Activated T-cell treated with anti-CD3 and anti-CD28 coated beads for 24 hours (primary cell): ENCODE measurements at places on chromosomes 6 and 20.

GRCh38 chr6:116369540-116369939 lies 1.2 kb upstream of the DSE start:
- DNase-seq: no peak

GRCh38 chr20:7606941-7607340 lies 333.3 kb downstream of the HAO1 start:
- DNase-seq: no peak

GRCh38 chr6:157063923-157064322 lies 259.4 kb downstream of the TMEM242 start:
- no peak for DNase-seq

DNA sequence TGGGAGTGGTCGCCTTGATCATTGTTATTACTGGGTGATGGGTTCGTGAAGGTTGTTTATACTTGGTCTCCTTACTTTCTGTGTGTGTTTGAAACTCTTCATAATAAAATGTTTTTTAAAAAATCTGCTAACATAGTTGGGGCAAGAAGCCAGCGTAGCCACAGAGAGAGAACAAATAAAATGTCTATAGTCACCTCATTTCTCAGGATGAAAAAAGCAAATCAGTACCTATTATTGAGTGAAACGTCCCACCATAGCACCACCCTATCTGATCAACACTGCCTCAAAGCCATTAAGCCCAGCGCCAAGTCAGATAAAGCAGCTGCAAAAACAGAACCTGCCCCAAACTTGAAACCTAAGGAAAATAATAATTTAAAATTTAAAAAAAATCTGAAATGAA lies 89.7 kb upstream of the TAB2 start:
- DNase-seq: no peak

GRCh38 chr6:36336779-36337241 lies at the start of gene BNIP5:
Gene BNIP5 (minus strand): TSS chr6:36336888. CDS start chr6:36330690, 6,198 bp downstream.
- no peak for DNase-seq

- DNase-seq: no peak
Observed at GRCh38 chr6:72580281-72580940, 41.5 kb upstream of the KCNQ5 start.

DNA sequence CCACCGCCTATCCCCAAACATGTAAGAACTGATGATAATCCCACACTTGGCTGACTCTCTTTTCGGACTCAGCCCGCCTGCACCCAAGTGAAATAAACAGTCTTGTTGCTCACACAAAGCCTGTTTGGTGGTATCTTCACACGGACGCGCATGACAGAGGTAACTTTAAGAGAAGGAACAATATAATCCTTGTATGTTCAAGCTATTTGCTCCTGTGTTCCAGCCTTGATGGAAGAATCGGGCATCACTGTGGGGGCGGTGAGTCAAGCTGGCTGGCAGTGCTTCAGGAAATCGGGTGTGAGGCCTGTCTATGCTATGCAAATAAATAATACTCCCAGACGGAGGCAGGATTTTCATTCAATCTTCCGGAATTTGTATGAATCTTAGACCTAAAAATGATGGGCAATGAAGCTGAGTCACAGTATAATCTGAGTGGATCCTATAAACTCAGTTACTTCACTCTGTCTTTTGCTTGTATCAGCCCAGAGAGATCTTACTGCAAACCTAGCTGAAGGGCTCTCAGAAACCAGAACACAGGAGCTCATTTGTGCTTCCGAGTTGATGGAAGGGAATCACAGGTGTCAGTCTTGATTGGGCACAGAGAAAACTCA lies 45.2 kb upstream of the NT5E start:
- DNase-seq: no peak

GRCh38 chr20:59813126-59813947 lies 120.1 kb downstream of the SYCP2 start:
- DNase-seq: no peak

GRCh38 chr6:30500421-30501355 lies 11.4 kb downstream of the HLA-E start:
- DNase-seq: no peak

DNA sequence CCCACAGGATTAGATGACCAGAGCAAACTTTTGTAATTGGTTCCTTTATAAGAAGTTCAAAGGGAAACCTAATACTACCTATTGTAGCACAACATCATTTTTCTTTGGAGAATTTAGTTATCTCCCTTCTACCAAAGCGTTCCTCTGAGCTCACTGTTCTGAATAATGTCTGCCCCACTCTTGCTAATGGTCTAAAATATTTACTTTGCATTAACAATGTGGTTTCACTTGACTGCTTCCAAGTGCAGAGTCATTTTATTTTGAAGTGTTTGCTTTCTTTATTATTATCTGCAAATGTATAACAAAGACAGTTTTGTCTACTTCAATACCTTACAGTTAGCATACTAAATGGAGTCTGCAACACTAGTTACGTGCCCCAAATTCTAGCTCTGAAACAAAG lies 15.0 kb downstream of the TRAPPC3L start:
- DNase-seq: no peak

GRCh38 chr6:148570456-148570855 lies 176.4 kb upstream of the UST start:
- DNase-seq: no peak

DNA sequence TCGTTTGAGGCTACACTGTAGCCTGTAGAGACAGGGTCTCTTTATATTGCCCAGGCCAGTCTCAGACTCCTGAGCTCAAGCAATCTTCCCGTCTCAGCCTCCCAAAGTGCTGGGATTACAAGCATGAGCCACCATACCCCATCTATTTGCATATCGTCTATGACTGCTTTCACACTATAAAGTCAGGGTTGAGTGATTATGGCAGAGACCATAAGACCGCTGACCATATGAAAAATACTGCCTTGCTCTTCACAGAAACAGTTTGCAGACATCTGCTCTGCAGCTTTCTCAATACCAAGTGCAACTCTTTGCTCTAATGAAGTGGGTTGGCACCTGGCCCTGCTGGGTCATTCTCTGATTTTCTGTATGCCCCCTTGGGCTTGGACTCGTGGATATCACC lies 79.5 kb upstream of the PAK5 start:
- no peak for DNase-seq

DNA sequence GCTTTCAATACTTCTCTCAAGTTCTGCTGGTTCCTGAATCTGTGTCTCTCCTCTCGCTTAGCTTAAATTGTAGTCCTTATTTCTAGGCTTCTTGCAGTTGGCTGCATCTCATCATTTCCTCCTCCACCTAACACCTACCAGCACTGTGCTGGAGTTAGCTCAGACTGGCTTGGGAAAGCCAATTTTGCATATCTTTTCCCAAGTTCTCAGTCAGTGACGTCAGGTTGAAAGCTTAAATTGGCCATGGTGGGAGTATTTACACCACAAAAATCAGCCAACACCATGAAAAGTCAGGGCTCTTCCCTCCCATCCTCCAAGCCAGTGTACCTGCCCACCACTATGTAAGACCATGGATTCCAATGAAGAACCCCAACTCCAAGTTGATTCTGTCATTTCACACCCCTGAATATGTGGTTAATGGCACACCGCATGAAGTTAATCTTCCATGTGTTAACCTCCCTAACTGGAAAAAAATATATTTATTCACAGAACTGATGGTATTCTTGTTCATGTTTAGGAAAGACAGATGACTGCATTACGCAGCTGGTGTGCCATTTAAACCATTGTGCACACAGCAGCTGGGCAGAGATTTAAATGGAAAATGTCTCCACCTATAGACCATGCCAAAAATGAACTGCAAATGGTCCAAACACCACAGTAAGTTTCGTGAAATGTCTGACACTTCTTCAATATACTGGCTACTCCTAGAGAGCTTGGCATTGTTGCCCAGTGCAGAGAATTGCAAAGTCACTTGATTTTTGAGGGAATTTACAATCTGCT lies 274.1 kb upstream of the MAP3K7 start:
- no peak for DNase-seq

DNA sequence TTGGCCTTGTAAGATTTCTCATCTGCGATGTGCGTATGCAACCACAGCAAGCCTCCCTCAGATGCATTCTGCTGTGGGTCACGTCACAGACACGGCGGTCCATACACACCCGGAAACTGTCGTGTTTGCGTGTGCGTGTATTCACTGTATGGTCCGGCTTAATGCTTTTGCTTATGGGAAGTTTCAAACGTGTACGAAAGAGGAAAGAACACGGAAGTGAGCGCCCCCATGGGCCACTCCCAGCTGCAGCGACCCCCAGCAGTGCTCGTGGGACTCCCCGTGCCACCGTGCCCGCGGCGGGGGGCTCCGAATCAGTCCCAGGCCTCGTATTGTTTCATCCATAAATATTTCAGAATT lies 10.2 kb downstream of the DLL1 start:
- DNase-seq: no peak

GRCh38 chr20:23049201-23050075 lies at the start of gene THBD:
Gene THBD (minus strand): TSS chr20:23049672. CDS start chr20:23049504, 168 bp downstream.
- no peak for DNase-seq

- no peak for DNase-seq
Observed at GRCh38 chr6:160634706-160635105, 29.4 kb downstream of the LPA start.

DNA sequence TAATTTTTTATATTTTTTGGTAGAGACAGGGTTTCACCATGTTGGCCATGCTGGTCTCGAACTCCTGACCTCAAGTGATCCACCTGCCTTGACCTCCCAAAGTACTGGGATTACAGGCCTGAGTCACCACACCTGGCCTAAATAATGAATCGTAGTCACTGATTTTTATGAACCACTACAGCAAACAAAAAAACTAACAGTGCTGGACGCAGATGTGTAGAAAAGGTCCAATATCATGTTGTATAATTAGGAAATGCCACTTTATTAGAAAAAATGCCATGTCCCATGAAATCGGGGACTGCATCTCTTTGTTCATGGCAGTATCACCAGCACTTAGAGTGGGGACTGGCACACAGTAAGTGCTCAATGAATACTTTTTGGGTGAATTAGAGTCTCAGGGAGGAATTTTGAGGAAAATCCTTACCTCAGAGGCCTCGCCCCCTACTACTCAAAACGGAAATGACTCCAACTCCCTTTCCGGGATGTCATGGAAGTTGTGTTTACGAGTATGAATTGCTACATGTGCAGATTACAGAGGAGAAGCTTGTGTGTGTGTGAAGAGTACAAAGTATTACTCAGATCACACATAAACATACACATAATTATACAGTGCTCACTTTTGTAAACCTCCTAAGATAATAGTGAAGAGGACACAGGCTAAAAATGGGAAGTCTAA lies 43.6 kb upstream of the FAM50B start:
- no peak for DNase-seq

GRCh38 chr6:166469426-166469961 lies 86.8 kb upstream of the MPC1 start:
- DNase-seq: no peak

DNA sequence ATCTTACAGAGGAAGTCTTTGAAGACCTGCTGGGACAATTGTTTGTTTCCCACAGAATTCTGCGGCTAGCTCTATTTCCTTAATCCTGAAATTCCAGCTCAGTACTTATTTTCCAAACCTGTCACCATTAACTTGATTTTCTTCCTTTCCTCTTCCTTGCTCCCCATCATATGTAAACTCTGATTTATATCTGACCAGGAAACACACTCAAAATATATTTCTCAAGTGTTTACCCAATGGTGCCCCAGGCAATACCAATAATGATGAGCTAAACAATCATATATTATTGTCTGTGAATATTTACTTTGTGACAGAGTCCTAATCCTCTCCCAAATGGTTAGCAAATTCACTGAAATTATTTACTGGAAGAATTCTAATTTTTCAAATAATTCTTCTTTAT lies 597.3 kb downstream of the PKHD1 start:
- DNase-seq: no peak

DNA sequence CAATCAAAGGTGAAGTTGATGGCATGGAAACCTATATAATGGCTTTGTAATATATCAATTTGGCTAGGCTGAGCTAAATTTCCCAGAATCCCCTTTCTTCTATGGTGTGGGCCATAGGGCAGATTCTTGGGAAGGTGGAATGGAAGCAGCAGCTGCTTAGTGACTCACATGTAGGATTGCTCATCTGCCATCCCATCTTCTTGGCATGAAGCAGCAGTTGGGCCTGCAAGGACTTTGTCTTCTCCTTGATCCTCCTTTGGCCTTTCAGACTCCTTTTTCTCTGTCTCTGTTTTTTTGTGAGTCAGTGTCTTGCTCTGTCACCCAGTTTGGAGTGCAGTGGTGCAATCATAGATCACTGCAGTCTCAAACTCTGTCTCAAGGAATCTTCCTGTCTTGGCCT lies 52.6 kb upstream of the CEP162 start:
- DNase-seq: no peak

DNA sequence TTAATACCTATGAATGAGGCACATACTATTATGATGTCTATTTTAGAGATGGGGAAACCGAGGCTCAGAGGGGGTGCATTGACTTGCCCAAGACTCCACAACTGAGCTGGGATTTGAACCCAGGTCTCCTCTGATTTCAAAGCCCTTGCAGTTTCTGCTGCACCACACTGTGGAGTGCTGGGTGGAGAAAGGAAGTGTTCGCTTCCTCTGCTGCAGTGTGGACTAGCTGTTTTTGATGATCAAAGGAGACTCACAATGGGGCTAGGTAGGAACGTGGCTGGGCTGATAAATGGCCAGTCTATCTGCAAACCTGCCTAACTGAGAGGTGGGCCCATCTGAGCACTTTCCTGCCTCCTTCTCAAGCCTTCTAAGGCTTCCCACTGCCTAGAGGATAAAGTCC lies 87.2 kb downstream of the CD40 start:
- DNase-seq: no peak

GRCh38 chr6:20409427-20409971 lies 7.8 kb downstream of the E2F3 start:
- DNase-seq: no peak

GRCh38 chr6:151705993-151706733 lies 101.3 kb upstream of the ESR1 start:
- DNase-seq: no peak

- no peak for DNase-seq
Observed at GRCh38 chr6:22164236-22164635, 132.6 kb downstream of the PRL start.

- no peak for DNase-seq
Observed at GRCh38 chr6:30447237-30447636, 42.1 kb upstream of the HLA-E start.

GRCh38 chr6:155635416-155635815 lies 179.8 kb upstream of the NOX3 start:
- no peak for DNase-seq

DNA sequence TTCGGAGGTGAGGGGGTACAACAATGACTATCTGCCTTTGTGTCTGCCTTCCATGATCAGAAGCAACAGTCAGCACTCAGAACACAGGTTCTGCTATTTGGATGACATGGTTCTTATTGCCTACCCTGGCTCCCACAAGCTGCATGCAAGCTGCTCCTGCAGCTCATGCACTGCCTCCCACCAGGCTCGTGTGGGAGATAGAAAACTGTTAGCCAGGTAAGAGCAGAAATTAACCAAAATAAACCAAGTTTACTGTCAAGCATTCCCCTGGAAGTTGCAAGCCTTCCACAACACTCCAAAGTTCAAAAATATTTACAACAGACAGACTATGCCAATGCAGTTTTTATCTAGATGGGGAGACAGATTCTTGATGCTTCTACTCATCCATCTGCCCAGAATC lies 31.0 kb downstream of the OPRM1 start:
- DNase-seq: no peak

- no peak for DNase-seq
Observed at GRCh38 chr6:159130846-159131245, 38.4 kb upstream of the FNDC1 start.
